Cortex of kidney (tissue), 1 donor: ENCODE measurements at places on chromosomes 11 and 22.

GRCh38 chr22:36770513-36771231 lies 5.2 kb downstream of the IFT27 start:
- DNase-seq = no peak

- DNase-seq = no peak
Measured at GRCh38 chr22:48705917-48706605, 1121.6 kb downstream of the BRD1 start.

GRCh38 chr11:11387207-11387606 lies 34.2 kb upstream of the CSNK2A3 start:
- DNase-seq = no peak

DNA sequence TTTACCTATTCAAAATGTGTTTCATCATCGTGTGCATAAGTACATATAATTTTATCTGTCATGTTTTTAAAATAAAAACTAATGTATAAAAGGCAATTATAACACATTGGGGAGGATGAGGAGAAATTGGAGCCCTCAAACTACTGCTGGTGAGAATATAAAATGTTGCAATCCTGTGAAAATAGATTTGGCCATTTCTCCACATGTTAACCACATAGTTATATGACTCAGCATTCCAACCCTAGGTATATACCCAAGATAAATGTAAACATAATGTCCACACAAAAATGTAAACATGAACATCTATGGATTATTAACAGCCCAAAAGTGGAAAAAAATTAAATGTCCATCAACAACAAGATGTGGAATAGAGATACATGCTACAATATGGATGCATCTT lies 928.0 kb upstream of the FAT3 start:
- DNase-seq = no peak

DNA sequence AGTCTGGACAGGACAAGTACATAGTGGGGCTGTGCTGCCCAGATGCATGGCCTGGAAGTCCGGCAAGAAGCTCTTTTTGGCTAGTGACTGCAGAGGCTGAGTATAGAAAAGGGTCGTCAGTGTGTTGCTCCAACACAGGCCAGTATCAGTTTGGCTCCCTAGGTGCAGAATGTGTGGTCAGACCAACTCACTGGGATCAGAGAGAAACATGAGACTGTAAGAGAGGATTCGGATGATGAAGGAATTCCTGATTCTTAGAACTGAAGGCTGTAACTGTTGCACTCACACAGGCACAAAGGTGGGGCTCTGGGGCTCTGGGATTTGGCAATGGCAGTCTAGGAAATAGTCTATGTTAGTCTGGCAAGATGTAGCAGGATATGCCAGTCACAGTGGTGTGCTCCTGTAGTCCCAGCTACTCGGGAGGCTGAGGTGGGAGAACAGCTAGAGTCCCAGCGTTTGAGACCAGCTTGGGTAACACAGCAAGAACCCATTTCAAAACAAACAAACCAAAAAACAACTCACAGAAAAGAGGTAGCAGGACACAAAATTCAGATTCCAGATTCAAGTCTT lies 11.1 kb upstream of the UPB1 start:
- DNase-seq = no peak

DNA sequence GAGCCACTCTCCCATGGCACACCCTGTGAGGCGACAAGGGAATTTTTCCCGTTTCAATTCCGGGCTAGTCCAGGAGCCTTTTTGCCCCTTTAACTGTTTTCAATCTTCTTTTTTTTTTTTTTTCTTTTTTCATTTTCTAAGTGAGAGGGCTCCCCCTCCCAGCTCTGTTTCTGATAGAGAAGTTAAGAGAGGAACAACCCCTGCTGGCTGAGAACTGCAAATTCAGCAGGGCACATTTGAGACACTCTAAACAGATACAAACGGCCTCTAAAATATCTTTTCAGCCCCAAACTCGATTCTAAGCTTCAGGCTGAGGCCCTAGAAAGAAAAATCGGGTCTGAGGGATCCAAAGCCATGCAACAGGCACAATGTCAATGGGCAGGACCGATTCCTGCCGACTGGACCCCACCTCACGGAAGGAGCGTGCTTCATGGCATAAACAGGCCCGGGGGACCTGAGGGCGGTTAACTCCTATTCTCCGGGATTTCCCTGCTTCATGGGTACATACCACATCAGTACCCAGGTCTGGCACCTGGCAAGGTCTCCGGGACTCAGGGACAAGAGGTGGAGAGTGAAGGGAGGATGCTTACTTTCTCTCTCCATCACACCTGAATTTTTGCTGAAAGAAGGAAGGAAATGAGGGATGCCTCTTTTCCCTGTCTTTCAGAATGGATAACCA lies 627.5 kb downstream of the BUD13 start:
- no peak for DNase-seq

DNA sequence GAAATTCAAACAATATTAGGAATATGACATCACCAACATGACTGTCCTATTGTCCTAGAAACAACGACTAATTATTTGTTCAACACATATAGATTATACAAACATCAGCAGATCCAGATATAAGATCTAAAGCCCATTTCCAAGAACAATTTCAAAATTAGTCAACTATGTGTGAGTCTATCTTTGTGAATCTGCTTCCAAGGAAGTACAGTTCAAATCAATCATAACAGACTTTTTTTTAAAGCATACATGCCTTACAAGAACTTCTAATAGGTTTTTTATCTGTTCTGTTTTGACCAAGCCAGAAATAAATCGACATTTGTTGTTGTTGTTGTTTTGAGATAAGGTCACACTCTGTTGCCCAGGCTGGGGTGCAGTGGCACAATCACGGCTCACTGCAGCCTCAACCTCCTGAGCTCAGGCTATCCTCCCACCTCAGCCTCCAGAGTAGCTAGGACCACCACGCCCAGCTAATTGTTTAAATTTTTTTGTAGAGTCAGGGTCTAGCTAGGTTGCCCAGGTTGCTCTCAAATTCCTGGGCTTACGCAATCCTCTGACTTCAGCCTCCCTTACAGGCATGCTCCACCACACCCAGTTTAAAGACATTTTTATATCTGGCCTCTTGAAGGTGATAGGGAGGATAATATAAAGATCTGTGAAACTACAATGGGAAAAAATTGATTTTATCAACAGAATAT lies 54.8 kb downstream of the DENND5A start:
- DNase-seq = no peak

- no peak for DNase-seq
Measured at GRCh38 chr11:35887737-35888136, 56.1 kb upstream of the LDLRAD3 start.

- no peak for DNase-seq
Measured at GRCh38 chr11:91023731-91024130, 800.9 kb upstream of the CHORDC1 start.

- no peak for DNase-seq
Measured at GRCh38 chr22:31179345-31179744, 19.4 kb downstream of the RNF185 start.

GRCh38 chr11:102117472-102118113 lies 7.3 kb downstream of the YAP1 start:
- DNase-seq = no peak

DNA sequence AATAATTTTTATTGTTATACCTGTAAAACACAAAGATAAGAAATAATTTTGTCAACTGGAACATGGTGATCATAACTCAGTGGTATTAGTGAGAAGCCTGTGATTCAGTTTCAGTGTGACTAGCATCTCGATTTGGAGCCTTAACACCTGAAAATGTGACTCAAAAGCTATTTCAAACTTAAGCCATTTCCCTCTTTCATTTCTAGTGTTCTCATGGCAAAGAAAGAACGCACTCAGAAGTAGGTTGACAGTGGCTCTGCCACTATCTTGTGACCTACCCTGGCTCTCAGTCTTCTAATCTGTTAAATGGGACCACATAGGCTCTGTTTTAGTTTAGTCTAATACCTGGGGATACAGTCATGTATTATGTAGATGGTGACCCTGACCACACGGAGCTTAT lies 62.7 kb downstream of the ISX start:
- DNase-seq = no peak

- no peak for DNase-seq
Measured at GRCh38 chr22:49677495-49677889, 150.2 kb downstream of the BRD1 start.

DNA sequence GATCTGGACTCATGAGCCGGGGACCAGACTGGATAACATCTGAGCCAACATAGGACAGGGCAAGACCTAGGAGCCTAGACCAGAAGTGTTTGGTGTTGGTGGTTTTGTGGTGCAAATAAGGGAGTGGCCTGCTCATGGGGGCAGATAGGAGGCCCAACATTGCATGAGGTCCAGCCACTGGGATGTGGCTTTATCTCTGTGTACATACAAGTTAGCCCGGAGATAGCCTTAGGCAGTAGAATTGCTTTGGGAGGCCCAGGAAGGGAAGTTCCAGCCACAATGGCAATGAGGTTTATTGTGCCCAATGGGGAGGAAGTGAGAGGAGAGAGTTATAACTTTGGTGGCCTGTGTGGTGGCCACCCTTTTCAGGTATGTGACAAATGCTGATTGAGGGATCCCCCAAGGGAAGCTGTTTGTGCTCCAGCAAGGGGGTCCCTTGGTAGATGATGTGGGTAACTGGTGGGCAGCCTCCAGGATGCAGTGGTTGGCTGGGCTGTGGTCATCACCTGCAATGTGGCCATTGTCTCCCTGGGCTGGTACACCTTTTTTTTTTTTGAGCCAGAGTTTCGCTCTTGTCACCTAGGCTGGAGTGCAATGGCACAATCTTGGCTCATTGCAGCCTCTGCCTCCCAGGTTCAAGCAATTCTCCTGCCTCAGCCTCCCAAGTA lies 6.4 kb downstream of the LMO2 start:
- DNase-seq = no peak

- DNase-seq = no peak
Measured at GRCh38 chr11:86386746-86387145, 12.1 kb downstream of the CCDC81 start.

- no peak for DNase-seq
Measured at GRCh38 chr11:76329084-76329648, 51.8 kb downstream of the THAP12 start.

GRCh38 chr11:102552447-102553194 lies 22.1 kb upstream of the MMP7 start:
- no peak for DNase-seq

DNA sequence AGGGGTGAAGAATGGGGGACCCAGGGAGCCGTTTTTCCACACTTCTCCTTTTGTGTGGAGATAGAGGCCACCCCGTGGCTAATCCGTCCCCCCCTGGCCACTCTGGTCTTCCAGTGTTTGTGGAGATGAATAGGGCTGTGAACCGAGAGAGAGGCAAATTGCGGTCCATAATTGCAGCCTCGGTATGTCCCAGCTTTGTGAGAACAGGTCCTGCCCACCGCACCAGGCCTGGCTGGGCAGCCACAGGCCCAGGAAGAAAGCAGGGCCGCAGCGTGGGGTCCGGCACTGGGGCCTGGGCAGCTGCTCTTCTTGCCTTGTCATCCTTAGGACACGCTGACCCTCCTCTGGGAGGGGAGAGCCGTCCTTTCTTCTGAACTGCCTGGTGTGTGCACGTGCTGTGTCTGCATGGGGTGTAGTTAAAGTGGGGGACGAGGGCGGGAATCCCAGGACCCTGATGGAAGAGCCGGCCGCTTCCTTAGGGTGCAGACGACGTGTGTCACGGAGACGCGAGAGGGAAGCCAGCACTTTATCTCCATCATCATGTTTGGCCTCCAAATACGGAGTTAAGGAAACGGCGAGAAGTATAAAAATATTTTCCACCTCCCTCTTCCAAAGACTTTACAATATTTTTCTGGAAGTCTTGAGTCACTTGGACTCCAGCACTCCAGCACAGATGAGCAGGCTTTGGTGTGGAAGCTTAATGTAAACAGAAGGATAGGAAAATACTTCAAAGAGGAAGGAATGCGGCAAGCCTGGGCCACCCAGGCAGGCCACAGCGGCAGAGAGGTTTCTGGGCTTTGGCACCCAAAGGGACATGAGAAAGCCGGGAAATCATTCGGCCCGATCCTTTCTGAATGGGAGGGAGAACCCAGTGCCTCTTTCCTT lies 1248.4 kb downstream of the BRD1 start:
- no peak for DNase-seq

DNA sequence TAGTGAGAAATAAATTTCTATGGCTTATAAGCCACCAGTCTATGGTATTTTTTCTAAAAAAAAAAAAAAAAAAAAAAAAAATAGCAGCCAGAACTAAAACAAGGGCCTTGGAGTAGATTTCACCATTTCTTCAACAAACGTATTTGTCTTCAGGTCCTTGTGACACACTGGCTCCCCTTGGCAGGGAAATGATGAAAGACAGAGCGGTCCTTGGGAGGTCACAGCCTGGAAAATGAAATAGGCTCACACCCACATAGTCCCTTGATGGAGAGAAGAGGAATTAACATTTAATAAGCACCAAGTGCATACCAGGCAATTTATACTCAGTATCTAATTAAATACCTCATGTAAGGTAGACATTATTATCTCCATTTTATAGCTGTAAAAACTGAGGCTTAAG lies 25.7 kb upstream of the ACER3 start:
- DNase-seq = no peak

DNA sequence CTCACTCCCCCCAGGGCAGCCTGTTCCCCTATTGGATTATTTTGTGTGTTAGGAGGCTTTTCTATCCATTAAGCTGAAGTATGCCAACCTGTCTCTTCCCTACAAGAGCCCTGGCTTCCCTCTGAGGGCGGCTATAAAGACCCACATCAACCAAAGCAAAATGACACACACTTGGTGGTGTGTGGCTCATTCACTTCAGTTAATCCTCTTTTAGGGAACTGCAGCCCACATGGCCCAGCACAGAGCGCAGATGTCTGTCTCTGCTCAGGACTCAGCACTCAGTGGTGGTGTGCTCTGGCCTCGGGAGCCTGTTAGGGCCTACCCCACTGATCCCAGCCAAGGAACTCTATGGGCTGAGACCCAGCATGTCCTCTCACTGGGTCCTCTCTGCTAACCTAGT lies 32.2 kb upstream of the LRRC10B start:
- no peak for DNase-seq

GRCh38 chr22:23531283-23531956 lies 48.7 kb downstream of the IGLL1 start:
- no peak for DNase-seq

- no peak for DNase-seq
Measured at GRCh38 chr22:26768952-26769351, 111.6 kb downstream of the MIAT start.

DNA sequence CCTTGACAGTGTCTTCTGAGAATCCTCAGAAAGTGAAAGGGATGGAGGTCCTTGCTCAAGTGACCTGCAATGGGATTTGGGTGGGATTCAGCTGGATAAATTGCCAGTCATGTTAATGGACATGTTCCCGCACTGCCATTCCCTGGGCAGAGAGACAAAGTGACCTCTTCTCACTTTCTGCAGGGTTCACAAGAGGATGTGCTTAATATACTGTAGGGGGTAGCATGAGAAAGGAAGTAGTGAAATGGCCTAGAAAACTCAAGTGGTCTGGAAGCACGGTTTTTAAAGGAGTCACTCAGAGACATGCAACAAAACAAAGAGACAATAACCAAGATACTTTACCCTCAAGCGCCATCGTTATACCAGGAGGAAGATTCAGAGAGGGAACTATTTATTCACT lies 70.2 kb downstream of the NELL1 start:
- DNase-seq = no peak

DNA sequence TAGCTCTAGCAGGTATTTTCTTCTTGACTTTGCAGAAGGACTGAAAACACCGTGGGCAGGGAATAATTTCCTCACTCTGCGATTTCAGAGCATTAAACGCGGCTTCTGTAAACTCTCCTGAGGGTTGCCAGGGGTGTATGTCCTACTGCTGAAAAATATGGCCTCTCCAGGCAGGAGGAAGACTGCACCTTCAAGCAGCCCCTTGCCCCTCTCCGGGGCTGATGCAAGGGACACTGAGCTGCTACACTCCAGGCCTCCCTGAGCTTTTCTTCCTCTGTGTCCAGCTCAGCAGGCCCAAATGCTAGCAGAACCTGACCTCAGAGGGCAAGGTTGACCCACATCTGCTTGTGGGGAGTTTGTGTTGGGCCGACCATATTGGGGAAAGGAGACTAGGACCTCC lies 2.2 kb downstream of the CD6 start:
- DNase-seq = no peak

- no peak for DNase-seq
Measured at GRCh38 chr22:49704345-49705215, 123.1 kb downstream of the BRD1 start.
